ENCODE measurements at places on chromosomes 4 and X. TPM values are rescaled to one million over a fixed set of nuclear protein-coding genes. Genes with fewer than 3 reads are reported as not detected.

DDX53 gene
- polyA plus RNA-seq: not detected

ENAM gene
- polyA plus RNA-seq: 0.65 TPM

TXK gene
- polyA plus RNA-seq: 0.07 TPM

FAM241A gene
- 2.8 TPM for polyA plus RNA-seq

MCUB gene
- polyA plus RNA-seq: 1.9 TPM

ETDB gene
- not detected for polyA plus RNA-seq

CXCL8 gene
- 0.25 TPM for polyA plus RNA-seq

RPA4 gene
- 0.27 TPM for polyA plus RNA-seq

DCAF16 gene
- 3.7 TPM for polyA plus RNA-seq

MGARP gene
- polyA plus RNA-seq: 0.13 TPM

All from psoas muscle (tissue), 8 donors.